ENCODE measurements at places on chromosomes 7 and 10.

DNA sequence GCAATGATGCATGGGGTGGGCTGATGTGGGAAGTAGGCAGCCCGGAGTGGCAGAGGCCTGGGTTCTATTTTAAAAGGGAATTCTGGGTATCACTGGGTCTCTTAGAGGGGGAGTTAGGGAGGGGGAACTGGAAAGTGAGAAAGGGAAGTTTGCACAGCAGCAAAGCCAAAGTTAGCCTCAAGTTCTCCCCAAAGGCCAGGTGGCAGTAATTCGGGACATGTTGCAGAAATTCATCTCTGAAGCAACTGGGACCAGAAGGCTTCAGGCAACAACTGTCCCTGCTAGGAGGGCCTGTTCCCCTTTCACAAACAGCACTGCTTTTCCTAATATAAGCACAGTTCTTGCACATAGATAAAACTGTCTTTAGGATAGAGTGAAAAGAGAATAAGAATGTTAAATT lies 67.4 kb downstream of the NOD1 start:
- DNase-seq = no peak

GRCh38 chr7:37786741-37787569 lies 61.4 kb upstream of the NME8 start:
- peak; percentile 66 for DNase-seq

GRCh38 chr10:7193369-7193768 lies 217.5 kb downstream of the SFMBT2 start:
- no peak for DNase-seq

DNA sequence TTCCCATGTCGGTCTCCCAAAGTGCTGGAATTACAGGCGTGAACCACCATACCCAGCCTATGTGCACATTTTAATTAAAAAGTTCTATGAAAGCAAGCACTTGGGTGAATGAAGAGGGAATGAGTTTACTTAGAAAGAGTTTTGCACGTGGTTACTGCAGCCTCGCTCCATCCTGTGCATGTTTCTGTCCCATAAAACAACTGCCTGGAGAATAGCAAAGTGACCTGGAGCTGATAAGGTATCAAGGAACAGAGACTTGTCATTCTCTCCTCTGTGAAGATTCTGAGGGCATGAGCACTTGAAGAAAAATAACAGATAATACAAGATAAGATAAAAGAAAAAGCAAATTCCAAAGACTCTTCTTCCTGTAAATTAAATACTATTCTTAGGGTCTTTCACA lies 112.2 kb upstream of the JCAD start:
- DNase-seq = no peak

DNA sequence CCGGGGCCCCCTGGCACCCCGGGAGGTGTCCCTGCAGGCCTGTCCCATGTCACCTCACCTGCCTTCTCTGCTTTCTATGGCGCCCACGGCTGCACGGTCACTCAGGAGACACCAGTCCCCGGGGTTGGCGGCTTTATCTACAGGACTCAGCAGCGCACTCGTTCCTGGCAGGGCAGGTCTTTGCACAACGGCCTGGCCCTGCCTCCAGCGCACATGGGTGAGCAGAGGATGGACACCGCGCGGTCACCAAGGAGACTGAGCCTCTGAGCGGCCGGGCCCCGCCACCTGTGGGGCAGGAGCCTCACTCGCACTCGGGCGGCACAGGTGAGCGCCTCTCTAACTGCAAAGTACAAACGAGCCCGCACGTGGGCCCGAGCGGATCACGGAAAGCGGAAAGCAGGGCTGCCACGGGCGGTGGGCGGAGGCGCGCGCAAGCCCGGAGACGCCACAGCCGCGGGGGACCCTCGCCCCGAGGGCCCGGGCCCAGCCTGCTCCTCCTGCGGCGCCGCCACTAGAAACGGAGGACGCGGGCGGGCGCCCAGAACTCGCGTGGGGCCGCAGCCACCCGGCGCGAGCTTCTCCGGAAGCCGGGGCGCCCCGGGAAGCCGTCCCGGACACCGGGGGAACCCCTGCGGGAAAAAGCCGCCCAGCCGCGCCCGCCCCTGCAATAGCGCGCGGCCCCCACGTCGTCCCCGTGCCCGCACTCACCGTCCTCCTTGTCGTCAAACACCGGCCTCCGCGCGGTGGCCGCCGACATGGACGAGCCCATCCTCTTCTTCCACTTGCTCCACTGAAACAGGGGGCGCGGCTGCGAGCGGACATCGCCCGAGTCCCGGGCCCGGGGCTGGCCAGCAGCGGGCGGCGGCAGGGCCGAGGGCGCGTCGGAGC lies 642 bp downstream of the STK32C start:
- DNase-seq = no peak

DNA sequence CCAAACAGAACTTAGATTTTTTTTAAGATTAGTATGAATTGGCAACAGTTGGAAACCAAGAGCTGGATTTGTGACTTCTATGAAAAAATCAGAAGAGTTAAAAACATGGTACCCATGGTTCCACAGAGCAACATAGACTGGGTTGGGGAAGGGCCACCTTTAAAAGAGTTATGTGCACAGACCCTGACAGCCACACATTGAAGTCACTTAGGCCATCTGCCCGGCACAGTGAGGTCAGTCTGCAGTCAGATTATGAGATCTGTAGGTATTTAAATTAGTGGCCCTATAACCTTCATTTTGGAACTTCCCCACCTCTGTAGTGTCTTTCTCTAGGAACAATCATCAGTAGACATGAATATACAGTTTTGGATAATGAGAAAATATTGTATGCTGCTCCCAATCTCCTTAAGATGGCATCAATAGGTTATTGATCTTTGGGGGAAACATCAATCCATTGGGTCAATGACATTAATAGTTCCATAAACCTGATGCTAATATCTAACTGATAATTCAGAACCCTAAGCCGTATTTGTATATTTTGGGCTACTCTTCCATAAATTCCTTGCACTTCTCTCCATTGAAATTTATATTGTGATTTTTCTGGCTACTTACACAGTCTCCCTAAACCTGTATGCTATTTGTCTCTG lies 7.0 kb downstream of the ANKRD1 start:
- no peak for DNase-seq

GRCh38 chr10:21926949-21927348 lies 76.6 kb downstream of the DNAJC1 start:
- DNase-seq = no peak

GRCh38 chr7:22979861-22980260 lies 34.1 kb downstream of the HYCC1 start:
- DNase-seq = no peak

- no peak for DNase-seq
Measured at GRCh38 chr7:43248961-43249822, 136.7 kb downstream of the HECW1 start.

GRCh38 chr7:94509264-94509886 lies at the start of gene CASD1:
CASD1 (plus strand) TSS chr7:94509809; CDS start chr7:94510085, 276 bp downstream.
- DNase-seq = peak; percentile 11

DNA sequence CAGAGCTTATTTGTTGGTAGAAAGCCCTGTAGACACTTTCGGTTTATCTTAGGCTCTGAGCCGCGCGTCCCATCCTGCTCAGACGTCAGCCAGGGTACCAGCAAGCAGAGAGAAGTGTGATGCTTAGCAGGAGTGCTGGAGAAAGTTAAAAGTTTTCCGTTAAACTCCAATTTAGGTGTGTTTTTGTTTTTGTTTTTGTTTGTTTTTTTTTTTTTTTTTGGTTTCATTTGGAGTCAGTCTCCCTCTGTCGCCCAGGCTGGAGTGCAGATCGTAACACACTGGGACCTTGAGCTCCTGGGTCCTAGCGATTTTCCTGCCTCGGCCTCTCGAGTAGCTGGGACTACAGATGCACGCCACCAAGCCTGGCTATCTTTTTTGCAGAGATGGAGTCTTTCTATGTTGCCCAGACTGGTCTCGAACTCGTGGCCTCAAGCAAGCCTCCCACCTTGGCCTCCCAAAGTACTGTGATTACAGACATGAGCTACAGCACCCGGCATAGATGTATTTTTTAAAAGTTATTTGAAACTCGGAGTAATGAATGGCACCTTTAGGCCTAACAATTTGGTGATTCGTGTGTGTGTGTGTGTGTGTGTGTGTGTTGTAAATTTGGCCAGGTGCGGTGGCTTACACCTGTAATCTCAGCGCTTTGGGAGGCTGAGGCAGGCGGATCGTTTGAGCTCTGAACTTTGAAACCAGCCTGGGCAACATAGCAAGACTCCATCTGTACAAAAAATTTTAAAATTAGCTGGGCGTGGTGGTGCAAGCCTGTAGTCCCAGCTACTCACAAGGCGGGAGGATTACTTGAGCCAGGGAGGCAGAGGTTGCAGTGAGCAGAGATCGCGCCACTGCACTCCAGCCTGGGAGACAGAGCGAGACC lies 1.3 kb upstream of the HIP1 start:
- DNase-seq = no peak

- DNase-seq = no peak
Measured at GRCh38 chr7:54680377-54681005, 78.5 kb downstream of the SEC61G start.

GRCh38 chr10:71735709-71736569 lies 16.4 kb upstream of the C10orf105 start:
- no peak for DNase-seq

GRCh38 chr7:12788171-12788570 lies 100.7 kb downstream of the ARL4A start:
- DNase-seq = no peak

- DNase-seq = no peak
Measured at GRCh38 chr7:112423987-112424386, 26.3 kb upstream of the IFRD1 start.

DNA sequence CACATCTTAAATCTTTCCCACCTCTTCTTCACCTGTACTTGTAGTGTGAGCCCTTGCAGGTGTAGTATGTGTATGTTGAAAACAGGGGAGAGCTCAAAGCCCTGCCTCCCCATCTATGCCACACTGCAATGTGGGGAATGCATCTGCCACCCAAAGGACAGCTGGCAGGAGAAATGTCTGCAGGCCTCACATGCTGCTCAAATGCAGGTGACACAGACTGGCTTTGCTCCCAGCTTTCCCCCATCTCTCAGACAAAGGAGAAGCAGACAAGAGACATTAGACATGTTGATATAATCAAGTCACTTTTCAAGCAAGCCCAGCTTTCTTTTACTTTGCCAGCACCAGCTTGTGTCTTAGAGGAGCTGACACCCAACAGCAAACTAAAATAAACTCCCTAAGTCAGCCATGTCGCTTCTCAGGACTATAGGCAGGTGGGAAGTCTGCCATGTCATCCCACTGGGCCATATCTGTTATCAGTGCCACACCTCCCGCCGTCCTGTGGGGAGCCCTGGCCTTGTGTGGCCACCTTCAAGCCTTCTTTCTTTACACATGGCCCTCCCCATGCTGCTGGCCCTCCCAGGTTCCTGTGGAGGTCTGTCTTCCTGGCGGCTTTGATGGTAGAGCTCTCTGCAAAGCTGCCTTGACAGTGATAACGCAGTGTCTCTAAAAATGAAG lies 102.1 kb downstream of the CXCL12 start:
- DNase-seq = no peak

- no peak for DNase-seq
Measured at GRCh38 chr10:30092151-30092790, 32.9 kb upstream of the JCAD start.

DNA sequence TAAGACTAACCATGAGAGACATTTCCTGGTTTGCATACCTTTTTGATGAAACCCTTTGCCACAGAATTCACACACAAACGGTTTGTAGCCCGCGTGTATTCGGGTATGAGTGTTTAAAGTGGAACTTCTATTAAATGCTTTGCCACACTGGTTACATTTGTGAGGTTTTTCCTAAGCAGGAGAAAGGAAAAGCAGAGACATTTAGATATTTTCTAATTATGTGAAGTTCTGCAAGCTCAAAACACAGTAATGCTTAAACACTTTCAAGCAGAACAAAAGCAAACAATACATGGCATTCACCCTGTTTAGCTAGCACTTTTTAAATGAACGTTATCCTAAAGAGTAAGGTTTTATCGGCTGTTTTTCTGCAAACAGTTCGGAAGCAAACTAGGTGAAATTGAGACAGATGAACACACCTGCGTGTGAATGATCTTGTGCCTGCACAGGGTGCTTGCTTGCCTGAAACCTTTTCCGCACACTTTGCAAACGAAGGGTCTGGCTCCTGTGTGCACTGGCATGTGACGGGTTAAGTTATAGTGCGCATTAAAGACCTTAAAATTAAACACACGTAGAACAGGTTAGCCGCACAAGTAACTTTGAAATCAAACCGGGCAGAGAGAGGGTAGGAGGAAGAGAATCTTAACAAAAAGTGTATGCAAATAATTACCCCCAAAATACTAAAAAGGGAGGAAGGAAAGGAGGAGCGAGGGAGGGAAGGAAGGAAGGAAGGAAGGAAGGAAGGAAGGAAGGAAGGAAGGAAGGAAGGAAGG lies 1.6 kb downstream of the FEZF1 start:
- no peak for DNase-seq

DNA sequence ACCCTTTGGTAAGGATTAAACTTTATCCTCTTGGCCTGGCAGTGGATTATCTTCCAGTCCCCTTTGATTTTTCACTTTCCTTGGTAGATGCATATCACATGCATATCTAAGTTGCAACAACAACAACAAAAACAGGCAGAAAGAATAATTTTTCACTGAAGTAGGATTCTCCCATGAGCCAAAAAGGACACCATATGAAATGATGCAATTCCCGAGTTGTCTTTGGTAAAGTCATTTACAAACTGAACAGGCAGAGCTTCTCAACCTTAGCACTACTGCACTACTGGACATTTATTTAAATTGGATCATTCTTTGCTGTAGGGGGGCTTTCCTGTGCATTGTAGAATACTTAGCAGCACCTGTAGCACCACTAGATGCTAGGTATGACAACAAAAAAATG lies 195.0 kb downstream of the RELN start:
- DNase-seq = no peak

GRCh38 chr10:59082249-59082648 lies 94.2 kb upstream of the PHYHIPL start:
- DNase-seq = no peak

DNA sequence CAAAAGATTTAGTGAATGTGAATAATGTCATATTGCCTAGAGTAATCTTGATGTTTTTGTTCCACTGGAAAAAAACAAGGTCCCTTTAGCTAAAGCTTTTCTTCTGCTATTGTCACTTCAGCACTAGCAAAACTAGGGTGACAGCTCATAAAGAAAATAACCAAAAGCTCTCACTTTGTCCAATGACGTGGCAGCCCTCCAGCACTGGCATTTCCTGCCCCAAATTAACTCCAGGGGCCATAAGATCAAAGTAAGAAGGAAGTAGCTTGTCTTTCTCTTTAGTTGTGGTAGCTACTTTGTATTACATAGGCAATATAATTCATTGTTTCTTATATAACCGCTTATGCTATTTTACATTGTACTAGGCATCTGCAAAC lies 47.3 kb downstream of the LRRN3 start:
- DNase-seq = peak; percentile 65

DNA sequence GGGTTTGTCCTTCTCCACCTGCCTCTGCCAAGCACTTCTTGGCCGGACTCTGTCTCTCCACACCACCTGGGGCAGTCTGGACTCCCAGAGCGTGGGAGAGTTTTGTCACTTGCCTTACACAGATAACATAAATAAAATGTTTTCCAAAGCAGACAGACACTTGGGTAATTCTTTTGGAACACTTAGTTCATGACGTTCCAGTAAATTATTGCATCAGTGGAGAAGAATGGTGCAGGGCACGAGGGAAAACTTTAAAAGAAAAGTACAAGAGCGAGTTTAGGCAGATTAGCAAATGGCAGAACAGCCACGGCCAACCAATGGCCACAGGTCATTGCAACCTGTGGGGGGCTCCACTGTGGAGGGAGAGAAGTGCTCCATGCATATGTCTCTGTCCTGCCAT lies 170.6 kb upstream of the GRB10 start:
- DNase-seq = no peak
